NCI-H1092 (cell line): ENCODE measurements at places on chromosomes 5 and 9.

DNA sequence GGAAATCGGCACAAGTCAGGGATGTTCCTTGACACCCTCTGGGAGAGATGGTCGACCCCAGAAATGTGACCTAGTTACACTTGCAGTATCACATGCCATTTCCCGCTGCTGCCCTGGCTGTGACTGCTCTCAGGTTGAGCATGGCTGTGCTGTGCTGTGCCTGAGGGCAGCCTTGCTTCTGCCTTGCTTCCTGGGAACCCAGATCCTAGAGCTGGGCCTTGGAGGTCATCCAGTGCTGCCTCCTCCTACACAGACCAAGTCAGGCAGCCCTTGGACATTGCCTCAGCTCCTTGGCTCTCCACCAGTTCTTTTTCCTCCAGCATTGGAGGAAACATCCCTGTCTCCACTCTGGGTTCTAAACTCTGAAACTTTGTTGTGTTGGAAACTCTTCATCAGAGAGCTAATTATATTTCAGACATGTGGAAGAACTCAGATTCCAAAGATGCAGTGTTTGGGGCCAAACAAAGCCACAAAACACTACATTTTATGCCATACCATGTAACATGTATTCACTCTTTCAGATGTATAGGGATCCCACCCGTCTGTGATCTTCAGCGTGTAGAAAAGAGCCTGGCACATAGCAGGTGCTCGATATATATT, 6.1 kb downstream of the MAMDC2 start:
- no peak for DNase-seq

DNA sequence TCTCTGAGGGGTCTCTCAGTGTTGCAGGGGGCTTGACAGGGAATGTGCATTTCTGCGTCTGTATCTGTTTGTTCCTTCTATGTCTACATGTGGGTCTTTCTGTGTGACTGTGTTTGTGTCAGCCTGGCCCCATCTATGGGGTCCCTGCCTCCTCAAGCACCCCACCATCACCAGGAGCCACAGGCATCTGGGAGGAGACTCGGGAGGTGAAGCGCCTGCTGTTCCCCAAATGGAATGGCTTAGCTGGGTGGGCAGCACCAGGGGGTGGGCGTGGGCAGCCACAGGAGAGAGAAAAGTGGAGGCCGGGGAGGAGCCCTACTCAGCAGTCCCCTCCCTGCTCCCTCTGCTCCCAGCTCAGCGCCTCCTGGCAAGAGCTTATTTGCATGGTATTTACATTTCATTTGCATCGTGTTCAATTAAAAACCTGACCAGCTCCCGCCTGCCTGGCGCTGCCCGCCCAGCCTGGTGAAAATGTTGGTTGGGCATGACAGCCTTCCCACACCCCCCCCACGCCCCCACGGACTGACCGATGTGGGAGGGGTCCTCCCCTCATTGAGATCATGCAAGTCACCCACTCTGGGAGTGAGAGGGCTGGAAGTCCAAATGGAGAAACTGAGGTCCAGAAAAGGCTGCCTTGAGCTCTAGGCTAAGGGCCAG, 50.5 kb downstream of the CXXC5 start:
- DNase-seq, result no peak

- DNase-seq, result no peak
Observed at GRCh38 chr5:73143716-73144115, 23.3 kb downstream of the TMEM171 start.

- DNase-seq, result no peak
Observed at GRCh38 chr5:181245427-181246275, 1.9 kb upstream of the RACK1 start.
